Sciatic nerve (tissue), 2 donors: ENCODE measurements at places on chromosomes 2 and 18.

DNA sequence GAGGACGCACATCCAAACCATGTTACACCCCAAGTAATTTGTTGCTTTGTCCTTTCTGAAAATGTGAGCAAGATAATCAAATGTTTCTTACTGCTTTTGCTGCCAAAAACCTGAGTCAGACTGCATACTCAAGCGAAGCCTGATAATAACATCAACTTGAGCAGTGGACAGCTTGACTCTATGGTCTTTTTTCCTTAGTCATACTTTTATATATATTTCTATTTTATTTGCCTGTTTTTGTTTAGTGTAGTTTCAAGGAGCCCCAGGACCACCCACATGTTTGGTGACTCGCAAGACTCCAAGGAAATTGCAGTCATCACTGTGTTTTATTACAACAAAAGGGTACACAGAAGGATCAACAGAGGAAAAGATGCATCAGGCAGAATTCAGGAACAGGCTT is 688.4 kb upstream of the PIK3C3 start:
- no peak for DNase-seq

DNA sequence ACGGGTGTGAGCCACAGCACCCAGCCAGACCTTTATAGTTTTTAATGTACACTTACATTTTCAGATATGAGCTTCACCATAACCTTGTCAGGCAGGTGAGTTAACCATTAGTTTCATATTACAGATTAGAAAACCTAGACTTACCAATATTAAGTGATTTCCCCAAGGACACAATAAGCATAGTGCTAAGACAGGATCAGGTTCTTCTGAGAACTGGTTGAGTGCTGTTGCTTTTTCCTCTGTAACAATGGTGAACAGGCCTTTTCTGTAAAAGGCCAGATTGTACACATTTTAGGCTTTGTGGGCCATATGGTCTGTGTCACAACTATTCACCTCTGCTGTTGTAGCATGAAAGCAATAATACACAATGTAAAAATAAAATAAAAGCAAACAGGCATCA is 332.0 kb downstream of the PIK3C3 start:
- DNase-seq = no peak

DNA sequence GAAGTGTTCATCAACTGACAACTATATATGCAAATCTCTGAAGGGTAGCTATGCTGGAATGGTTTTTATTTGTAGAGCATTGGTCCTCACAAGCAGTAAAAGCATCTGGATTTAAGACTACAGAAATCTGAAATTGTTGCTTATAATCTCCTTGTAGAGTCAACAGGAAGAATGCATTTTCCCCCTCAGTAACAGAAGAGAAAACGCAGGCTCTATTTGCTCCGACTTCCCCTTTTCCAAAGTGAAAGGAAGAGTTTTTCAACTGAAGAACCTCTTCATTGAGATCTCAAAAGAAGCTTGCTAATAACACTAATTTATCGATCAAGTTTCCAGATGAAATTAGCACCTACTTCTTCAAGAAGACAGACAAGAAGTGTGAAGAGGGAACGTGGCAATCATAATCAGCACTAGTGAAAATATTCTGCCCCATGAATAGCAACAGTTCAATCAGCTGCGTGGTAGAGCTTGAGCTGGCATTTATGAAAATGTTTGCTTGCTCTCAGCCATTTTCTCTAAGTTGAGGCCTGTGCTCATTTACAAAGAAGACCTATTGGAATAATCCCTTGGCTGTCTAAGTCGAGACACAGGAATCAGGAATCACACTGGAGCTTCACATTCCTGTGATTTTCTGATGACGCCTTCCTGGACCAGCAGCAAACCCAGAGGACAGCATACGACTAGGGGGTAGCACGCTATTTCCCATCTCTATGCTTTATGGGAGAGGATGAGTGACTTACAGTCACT is 43.7 kb downstream of the TGIF1 start:
- no peak for DNase-seq

DNA sequence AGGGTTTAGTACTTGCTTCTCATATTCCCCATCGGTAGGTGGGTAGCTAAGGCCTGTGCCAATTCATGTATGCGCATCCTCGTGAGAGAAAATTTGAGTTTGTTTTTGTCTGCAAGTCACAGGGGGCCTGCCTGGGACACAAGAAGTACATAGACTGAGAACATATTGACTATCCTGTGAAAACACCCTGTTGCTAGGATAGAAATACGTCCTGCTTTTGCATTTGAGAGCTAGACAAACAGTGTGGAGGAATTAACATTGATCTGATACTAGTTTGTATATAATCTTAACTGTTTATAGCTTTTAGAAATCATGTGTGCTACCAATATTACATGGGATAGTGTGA is 10.9 kb downstream of the WDR7 start:
- no peak for DNase-seq

DNA sequence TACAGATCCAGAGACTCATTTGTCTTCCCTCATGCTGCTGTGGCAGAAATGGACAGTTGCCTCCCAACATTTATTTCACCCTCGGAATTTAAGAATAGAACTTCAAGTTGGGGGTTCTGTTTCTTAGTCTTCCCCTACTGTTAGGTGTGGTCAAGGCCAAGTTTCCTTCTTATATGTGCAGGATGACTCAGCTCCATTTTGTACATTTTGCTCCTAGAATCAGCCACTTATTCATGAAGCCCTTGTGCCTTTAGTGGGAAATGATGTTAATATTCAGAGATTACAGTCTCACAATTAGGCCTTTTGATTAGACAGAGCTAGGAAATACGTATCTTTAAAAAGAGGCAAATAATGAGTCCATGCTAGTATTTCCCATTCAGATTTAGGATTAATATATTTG is 46.2 kb upstream of the ELOA2 start:
- DNase-seq = no peak

GRCh38 chr18:59049721-59050660 is 89.7 kb upstream of the SEC11C start:
- DNase-seq = no peak

DNA sequence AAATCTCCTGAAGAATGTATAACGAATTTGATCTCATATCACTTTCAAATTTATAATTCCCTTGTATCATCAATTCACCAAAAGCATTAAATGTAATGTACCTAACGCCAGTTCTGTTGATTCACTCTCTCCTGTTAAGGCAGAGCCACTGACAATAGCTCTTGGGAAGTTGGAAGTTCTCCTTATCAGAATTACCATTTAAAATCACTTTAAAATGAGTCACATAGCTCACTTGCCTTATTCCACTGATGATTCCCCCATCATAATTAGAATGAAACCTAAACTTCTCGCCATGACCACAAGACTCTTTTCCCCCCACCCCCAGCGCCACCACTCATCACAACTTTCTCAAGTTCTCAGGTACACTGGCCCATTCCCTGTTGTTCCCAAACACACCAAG is 117.1 kb downstream of the PID1 start:
- DNase-seq = no peak

DNA sequence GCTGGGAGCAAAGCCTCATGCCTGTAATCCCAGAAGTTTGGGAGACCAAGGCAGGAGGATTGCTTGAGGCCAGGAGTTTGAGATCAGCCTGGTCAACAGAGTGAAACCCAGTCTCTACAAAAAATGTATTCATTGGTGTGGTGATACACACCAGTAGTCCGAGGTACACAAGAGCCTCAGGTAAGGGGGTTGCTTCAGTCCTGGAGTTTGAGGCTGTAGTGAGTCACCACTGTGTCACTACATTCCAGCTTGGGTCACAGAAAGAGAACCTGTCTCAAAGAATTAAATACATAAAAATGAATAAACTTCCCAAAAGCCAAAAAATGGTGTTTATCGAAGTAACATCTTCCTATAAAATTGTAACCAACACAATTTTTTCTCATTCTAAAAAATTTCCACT is 568.1 kb upstream of the LINC00305 start:
- no peak for DNase-seq
